ENCODE measurements at places on chromosomes 16 and 17.
A peak's percentile ranks its signal among the peaks of the same experiment; 100 is the strongest.

GRCh38 chr17:60729854-60730253 lies 52.2 kb downstream of the BCAS3 start:
- DNase-seq: peak; percentile 3

- no peak for DNase-seq
Measured at GRCh38 chr16:71226229-71227141, 4.0 kb downstream of the HYDIN start.

- no peak for DNase-seq
Measured at GRCh38 chr16:56257666-56258342, 66.5 kb downstream of the GNAO1 start.

- DNase-seq: no peak
Measured at GRCh38 chr16:12672986-12673385, 130.7 kb downstream of the CPPED1 start.

- no peak for DNase-seq
Measured at GRCh38 chr17:7425316-7425715, at the start of gene SPEM2. Gene SPEM2 (plus strand): TSS chr17:7425616. CDS start chr17:7425689, 73 bp downstream.

- DNase-seq: no peak
Measured at GRCh38 chr16:35198223-35199199, 1739.1 kb downstream of the TP53TG3F start.

- no peak for DNase-seq
Measured at GRCh38 chr17:45688820-45689219, 95.3 kb upstream of the CRHR1 start.
